ENCODE measurements at places on chromosomes 11 and 22.

DNA sequence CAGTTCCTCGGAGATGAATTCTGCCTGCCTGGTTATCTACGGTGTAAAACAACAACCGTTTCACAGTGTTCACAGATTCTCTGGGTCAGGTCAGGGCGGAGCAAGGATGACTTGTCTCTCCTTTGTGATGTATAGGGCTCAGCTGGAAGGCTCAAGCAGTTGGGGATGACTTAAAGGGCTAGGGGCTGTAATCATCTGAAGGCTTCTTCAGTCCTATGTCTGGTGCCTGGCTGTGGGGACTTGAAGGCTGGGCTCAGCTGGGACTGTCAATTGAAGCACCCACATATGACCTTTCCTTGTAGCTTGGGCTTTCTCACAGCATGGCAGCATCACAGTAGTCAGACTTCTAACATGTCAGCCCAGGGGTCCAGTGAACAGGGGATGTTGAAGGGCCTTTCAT lies 29.3 kb downstream of the EIF3F start:
- no peak for DNase-seq

- DNase-seq, result no peak
These were observed 17.8 kb upstream of the RAPSN start for GRCh38 chr11:47466701-47467250.

- no peak for DNase-seq
These were observed 263.1 kb downstream of the TMEM135 start for GRCh38 chr11:87300640-87301380.

DNA sequence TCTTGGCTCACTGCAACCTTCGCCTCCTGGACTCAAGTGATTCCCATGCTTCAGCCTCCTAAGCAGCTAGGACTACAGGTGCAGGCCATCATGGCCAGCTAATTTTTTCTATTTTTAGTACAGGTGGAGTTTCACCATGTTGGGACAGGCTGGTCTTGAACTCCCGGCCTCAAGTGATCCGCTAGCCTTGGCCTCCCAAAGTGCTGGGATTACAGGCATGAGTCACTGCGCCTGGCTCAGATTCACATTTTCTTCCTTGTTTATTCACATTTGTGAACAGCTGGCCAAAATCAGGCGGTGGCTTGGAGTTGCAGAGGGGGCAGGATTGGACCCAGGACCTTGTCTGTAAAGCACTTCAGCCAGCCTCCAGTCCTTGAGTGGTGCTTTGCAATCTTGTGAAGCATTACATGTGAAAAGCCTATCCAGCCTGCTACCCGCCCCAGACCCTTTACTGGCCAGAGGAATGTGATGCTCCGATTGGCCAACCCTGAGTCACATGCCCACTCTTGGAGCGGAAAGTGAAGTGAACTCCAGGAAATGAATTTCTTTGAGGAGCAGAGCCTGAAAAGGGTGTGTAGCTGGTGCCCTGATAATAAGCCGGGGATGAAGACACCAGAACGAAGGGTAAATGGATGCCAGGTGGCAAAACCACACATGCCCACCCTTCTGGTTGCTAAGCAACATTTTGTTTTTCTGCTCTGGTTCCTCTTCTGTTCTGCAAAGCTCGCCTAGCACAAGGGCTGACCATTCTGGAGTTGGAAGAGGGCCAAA lies 62.6 kb upstream of the PTPRJ start:
- DNase-seq, result no peak

DNA sequence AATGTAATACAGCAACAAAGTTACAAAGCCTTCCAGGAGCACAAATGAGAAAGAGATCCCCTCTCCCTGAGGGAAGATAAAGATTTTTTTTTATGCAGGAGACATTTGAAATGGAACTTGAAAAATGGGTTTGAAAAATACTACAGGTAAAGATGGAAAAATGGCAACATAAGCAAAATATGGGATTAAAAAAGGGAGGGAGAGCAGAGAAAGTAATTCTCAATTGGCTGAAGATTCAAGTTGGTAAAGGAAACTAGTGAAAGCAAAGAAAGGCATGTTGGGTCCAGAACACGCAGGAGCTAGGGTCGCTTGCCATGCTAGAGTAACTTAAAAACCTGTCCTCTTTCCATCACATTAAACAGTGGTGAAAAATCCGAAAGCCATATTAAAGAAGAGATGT lies 1.5 kb downstream of the ZW10 start:
- no peak for DNase-seq

- DNase-seq, result no peak
These were observed 47.8 kb downstream of the PPP2R1B start for GRCh38 chr11:111718436-111718835.

- DNase-seq, result no peak
These were observed 179.0 kb downstream of the SNX19 start for GRCh38 chr11:130737041-130737830.

- no peak for DNase-seq
These were observed 12.8 kb downstream of the BMAL1 start for GRCh38 chr11:13290221-13290980.

DNA sequence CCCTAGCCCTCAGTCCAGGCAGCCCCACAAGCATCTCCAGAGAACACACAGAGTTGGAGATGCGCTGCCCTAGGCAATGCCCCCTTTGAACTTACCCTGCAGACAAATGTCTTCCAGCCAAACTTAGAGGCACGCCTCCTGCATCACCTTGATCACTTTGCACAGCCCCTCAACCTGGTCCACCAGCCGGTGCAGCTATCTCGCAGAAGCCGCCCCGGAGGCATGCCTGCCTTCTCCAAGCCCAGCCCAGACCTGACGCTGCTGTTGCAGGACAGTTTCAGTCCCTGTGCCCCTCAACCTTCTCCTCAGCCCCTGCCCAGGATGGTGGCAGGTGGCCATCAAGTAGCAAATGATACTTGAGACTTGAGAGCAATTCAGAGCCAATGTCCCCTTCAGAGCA lies 16.7 kb upstream of the POU2AF1 start:
- no peak for DNase-seq

GRCh38 chr11:61869708-61870451 lies 21.5 kb downstream of the FADS3 start:
- no peak for DNase-seq

GRCh38 chr11:20070459-20070858 lies 89.8 kb downstream of the DBX1 start:
- no peak for DNase-seq

DNA sequence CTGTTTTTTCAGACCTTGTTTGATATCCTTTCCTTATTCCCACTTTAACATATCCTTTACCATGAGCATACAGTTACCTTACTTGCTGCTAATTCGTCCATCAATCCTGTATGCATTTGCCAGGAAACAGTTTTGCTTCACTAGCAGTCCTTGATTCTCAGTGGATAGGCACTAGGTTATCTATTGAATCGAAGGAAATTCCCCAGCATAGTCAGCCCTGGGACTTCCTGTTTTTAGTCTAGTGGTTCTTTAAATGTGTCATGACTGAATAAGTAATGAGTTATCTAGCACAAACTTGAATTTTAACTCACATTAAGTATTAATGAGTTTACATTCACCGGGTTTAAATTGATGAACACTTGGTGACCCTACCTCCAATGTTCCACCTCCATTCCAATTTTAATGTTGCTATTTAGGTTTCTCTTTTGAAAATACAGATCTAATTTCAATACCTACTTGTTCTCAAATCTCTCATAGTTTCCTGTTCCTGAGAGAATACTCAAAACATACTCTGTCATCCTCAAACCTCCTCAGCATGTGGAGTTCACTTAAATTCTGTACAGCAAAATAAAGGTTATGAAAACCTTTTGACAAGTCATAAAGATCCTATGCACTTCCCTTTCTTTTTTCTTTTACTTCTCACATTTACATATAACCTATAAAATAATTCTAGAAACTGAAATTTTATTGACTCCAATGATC lies 1375.1 kb upstream of the TENM4 start:
- no peak for DNase-seq

GRCh38 chr11:86126862-86127261 lies 58.0 kb upstream of the PICALM start:
- DNase-seq, result no peak

All from activated CD4-positive, alpha-beta T cell treated with anti-CD3 and anti-CD28 coated beads for 4 hours (primary cell).